Transverse colon (tissue), 4 donors: ENCODE measurements at places on chromosomes 11 and 22. TPM values are rescaled to one million over a fixed set of nuclear protein-coding genes. Genes with fewer than 3 reads are reported as not detected.
A peak's percentile ranks its signal among the peaks of the same experiment; 100 is the strongest.

DNA sequence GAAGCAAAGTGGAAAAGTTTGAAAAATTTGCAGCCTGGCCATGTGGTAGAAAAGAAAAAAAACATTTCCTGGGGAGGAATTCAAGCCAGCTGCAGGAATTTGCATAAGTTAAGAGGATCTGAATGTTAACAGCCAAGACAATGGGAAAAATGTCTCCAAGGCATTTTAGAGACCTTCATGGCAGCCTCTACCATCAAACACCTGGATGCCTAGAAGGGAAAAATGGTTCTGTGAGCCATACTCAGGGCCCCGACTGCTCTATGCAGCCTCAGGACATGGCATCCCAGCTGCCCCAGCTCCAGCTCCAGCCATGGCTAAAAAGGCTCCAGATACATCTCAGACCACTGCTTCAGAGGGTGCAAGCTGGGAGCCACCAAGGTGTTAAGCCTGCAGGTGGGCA is 149.1 kb upstream of the SOX6 start:
- no peak overlapping the region for H3K4me3 ChIP-seq
- H3K4me1 ChIP-seq: no peaks in the 10 kb centered on the region
- no peak overlapping the region for H3K27ac ChIP-seq
- no peaks in the 10 kb centered on the region for H3K36me3 ChIP-seq
- DNase-seq: no peak
- no peaks in the 10 kb centered on the region for H3K27me3 ChIP-seq

The ADAMTS8 gene
- 1.00 TPM for total RNA-seq

The NTM gene
- not detected for total RNA-seq

The CKAP5 gene
- total RNA-seq: 32.2 TPM

The TP53AIP1 gene
- not detected for total RNA-seq

DNA sequence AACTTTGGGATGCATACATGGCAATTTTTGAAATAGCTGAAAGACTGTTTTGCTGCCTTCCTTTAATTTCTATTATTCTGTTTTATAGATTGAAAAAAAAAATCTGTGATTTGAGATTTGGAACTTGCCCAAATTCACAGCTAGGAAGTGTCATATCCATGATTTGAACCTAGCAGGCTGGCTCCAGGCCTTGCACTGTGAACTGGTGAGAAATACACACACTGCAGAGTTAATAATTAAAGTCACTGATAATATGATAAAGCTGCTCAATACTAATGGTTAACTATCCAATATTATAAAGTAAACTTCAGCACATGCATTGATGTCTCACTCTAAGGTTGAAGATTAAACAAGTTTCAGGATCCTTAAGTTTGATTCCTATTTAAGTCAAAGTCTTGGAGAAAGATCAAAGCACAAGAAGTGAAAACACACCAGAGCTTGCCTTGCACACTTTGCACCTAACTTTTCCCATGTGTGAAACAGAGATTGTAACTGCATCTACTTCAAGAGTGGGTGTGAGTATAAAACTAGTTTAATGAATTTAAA is 150.6 kb upstream of the CCDC179 start:
- H3K36me3 ChIP-seq: no peaks in the 10 kb centered on the region
- no peak for DNase-seq
- no peak overlapping the region for H3K4me3 ChIP-seq
- no peak overlapping the region for H3K27ac ChIP-seq
- no peaks in the 10 kb centered on the region for H3K4me1 ChIP-seq

- no peaks in the 10 kb centered on the region for H3K4me1 ChIP-seq
- H3K27ac ChIP-seq: no peak overlapping the region
- H3K36me3 ChIP-seq: peaks cover 4% of the 10 kb centered on the region
- no peak overlapping the region for H3K4me3 ChIP-seq
- no peaks in the 10 kb centered on the region for H3K27me3 ChIP-seq
These were observed 102.5 kb downstream of the C11orf58 start for GRCh38 chr11:16840951-16841350.

The SGSM1 gene
- total RNA-seq: 6.2 TPM

The CCDC88B gene
- 46.7 TPM for total RNA-seq

DNA sequence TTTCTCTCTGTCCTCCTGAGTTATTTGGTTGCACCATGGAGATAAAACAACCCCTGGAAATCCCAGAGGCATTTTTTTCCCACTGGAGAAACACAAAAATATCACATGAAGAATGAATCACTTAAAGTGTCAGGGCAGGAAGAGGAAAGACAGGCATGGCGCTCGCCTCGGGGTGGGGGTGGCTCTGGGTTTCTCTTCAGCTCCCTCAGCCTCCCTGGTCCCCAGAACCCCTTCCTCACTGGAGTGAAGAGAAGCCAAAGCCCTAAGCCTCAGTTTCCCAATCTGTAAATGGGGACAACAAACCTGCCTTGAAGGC is 938 bp downstream of the SHISAL1 start:
- peaks cover 28% of the 10 kb centered on the region for H3K4me1 ChIP-seq
- no peaks in the 10 kb centered on the region for H3K27me3 ChIP-seq
- H3K27ac ChIP-seq: peak overlapping the region; percentile 88
- no peaks in the 10 kb centered on the region for H3K36me3 ChIP-seq
- no peak for DNase-seq

GRCh38 chr11:35090125-35090524 is 48.8 kb upstream of the CD44 start:
- no peaks in the 10 kb centered on the region for H3K4me1 ChIP-seq
- H3K27ac ChIP-seq: no peak overlapping the region
- DNase-seq: no peak

The MN1 gene
- 4.2 TPM for total RNA-seq

DNA sequence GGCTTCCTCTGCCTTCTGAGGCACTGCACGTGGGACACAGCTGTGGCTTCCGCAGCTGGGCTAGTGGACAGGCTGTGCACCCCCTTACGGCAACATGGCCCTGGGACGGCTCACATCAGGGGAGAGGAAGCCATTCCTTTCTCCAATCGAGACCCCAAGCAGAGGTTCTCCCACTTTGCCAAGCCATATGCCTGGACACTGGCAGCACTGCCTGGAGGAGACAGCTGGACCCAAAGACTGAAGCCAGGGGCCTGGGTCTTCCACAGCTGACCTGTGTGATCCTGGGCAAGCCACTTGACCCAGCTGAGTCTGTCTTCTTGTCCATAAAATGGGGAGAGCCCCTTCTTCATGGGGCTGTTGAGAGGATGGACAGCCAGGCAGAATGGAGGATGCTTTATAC is 65.4 kb downstream of the SHISAL1 start:
- no peak for DNase-seq
- H3K4me3 ChIP-seq: no peak overlapping the region
- H3K4me1 ChIP-seq: no peaks in the 10 kb centered on the region

GRCh38 chr11:9711454-9712307 is 47.8 kb downstream of the SWAP70 start:
- no peaks in the 10 kb centered on the region for H3K36me3 ChIP-seq
- H3K27ac ChIP-seq: no peak overlapping the region
- H3K4me1 ChIP-seq: no peaks in the 10 kb centered on the region
- no peak overlapping the region for H3K4me3 ChIP-seq
- DNase-seq: no peak
